ENCODE measurements at places on chromosomes 5 and 9.

DNA sequence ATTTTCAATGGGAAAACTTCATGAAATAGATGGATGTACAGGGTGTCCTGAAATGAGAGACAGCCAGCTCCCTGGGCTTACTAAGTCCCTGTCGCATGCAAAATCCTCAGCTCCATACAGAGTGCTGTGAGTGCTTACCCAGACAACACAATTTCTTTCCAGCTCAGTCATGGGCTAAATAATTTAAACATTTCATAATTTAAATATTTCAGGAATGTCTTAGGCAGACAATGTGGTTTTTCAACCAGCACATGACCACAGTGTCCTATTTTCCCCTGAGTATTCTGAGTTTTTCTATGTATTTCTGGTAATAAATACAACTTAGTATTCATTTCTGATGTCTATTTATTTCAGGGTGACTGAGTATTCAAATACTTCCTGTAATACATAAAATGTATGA lies 188.5 kb upstream of the SNX2 start:
- DNase-seq = no peak

GRCh38 chr5:168341178-168341577 lies 49.7 kb downstream of the WWC1 start:
- DNase-seq = no peak

DNA sequence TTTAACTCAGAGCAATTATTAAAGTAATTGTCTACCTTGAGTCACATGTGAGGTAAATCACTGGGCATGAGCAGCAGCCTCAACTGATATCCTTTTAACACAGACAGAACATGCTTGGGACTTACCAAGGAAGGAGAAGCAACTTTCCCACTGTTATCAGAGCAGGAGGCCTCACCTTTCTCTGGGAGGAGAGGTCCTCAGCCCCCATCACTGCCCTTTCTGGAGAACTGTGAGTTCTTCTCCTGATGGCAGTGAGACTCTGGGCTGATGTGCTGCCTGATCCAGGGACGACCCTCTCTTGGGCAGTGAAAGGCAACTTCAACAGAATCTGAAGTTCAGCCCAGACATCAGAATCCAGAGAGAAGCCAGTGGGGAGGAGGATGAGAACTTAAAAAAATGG lies 343.4 kb upstream of the IRX1 start:
- DNase-seq = no peak

GRCh38 chr5:157613385-157614245 lies 38.0 kb upstream of the ADAM19 start:
- no peak for DNase-seq

- no peak for DNase-seq
Observed at GRCh38 chr9:128495296-128495695, 9.2 kb upstream of the GLE1 start.

- no peak for DNase-seq
Observed at GRCh38 chr9:19416143-19416542, 7.3 kb downstream of the ACER2 start.

DNA sequence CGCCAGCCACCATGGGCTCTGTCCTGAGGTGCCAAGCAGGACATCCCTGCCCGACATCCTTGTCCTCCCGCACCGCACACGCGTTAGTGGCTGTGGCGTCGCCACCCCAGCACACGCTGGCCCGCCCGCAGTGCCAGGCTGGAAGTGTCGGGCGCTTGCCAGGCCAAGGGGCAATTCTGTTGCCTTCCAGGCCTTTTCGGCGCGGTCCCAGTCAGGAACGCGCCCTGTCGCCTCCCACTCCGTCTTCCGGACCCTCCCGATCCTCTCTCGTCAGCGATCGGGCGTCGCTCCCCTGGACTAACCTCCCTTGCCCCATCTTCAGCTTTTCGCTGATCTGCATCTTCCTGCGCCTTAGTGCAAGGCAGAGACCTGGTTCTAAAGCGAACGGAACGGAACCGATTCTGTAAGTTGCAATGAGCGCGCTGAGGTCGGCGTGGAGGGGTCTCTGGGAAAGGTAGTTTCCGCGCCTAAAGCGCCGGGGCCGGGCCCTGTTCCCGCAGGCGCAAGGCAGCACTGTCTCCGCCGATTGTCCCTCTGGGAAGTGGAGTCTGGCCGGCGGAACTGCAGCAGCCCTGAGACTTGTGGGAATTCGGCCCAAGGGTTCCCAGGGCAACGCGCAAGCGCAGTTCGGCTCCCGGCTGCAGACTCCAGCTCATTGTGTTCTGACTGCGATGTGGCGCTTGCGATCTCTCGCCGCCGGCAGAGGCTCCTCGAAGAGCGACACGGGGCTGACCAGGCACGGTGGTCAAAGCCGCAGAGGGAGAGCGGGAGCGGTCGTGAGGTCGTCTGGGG lies at the start of gene ZNF454:
TSS of gene ZNF454 (plus strand) at position 630 of the 792 bp plus-strand sequence. CDS start 1,594 bp downstream, outside the sequence.
- DNase-seq = no peak

- no peak for DNase-seq
Observed at GRCh38 chr5:1806974-1807373, 5.8 kb downstream of the NDUFS6 start.

DNA sequence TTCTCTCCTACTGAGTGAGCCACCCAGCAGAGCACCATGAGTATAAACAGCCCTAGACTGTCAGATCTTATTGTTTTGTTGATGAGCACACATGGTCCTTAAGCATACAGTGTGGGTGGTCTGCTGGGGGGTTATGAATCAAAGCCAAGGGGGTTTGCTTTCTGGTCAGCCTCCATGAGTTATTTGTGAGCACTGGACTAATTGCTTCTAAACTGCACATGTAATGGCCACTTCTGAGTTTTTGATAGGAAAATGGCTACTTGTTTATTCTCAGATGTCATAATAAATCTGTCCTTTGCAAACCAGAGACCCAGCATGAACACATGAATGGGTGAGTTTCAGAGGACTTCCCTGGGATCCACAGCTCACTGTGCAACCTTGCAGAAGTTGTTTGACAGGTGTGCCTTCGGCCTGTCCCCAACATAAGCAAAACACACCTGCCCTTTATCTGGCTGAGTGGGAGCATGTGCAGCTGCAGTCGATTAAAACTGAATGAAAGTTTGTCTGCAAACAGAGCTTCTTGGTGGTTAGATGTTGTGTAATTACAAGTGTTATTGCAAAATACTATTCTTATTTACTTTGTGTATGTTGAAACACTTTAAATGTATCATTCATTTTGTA lies 35.9 kb downstream of the MAMDC2 start:
- no peak for DNase-seq

DNA sequence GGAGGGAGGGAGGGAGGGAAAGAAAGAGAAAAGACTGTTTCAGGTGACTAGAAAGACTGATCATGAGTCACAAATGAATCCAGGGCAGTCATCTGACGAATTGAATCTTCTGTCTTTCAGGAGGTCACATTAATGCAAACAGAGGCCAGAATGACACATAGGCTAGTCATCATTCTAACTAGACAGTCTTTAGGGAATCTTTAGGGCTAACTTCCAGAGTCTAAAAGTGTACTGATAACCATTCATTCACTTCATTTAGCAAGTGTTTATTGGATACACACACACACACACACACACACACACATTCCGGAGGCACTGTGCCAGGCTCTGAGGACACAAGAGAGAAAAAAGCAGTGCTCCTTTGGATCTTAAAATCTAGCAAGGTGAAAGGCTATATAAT lies 156.7 kb downstream of the EBF1 start:
- DNase-seq = no peak

- DNase-seq = no peak
Observed at GRCh38 chr9:132609184-132609583, 26.8 kb downstream of the BARHL1 start.

- no peak for DNase-seq
Observed at GRCh38 chr9:33435821-33436277, 11.5 kb downstream of the AQP3 start.

DNA sequence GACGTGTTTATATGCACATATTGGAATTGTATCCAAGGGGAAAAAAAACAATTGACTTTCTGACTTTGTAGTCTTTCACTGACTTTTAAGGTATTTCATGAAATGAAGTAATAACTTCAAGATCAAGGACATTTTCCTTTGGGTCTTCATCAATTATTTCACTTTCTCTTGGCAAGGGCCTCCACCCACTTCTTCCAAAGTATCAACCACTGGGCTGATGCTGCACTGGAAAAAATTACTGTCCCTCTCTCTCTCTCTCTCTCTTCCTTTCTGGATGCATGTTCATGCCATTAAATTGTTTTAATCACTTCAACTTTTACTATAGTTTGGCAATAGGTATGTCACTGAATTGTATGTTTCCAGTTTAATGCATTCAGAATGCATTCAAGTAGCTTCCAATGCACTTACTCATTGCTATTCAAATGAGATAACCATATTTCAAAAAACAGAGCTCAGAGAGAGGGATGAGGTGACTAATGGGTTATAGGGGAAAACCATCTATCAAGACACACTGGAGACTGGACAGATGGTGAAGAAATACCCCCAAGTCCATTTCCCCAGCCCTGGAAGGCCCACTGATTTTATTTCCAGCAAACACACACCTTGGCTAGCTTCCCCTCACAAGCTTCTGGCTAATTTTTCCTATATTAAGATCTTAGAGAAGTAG lies 585.3 kb downstream of the EBF1 start:
- no peak for DNase-seq

- no peak for DNase-seq
Observed at GRCh38 chr9:71582347-71582746, 186.0 kb downstream of the CEMIP2 start.

DNA sequence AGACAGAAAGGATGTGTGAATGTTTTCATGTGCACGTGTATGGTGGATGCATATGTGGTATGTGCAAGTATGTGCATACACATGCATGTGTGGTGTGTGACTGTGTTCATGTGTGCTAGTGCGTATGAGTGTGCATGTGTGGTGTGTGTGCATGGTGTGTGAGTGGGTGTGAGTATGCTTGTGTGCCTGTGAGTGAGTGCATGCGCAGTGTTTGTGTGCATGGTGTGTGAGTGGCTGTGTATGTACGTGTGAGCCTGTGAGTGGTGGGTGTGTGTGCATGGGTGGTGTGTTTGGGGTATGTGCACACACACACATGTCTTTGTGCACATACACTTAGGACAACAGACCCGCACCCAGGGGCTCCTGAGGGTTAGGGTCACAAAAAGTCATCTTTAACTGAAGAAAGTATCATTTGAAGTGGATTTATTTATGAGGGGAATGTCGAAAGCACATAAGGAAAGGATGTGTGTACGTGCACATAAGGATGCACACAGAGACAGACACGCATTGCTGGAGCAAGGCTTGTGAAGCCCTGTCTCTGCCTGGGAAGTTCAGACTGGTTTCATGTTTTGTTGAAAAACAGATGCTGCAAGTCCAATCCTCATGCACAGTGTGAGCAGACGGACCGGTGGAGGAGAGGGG lies 237.0 kb downstream of the SYK start:
- DNase-seq = no peak

DNA sequence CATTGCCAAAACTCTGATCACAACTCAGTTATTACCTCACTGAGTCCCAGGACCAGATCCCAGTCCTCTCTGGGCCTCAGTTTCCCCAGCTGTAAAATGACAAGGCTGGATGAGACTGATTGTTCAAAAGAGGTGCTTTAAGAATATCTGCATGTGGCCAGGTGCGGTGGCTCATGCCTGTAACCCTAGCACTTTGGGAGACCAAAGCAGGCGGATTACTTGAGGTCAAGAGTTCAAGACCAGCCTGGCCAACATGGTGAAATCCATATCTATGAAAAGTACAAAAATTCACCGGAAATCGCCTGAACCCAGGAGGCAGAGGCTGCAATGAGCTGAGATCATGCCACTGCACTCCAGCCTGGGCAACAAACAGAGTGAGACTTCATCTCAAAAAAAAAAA lies 8.3 kb downstream of the ATOX1 start:
- no peak for DNase-seq

- no peak for DNase-seq
Observed at GRCh38 chr5:80962630-80963520, 2.7 kb downstream of the RASGRF2 start.

DNA sequence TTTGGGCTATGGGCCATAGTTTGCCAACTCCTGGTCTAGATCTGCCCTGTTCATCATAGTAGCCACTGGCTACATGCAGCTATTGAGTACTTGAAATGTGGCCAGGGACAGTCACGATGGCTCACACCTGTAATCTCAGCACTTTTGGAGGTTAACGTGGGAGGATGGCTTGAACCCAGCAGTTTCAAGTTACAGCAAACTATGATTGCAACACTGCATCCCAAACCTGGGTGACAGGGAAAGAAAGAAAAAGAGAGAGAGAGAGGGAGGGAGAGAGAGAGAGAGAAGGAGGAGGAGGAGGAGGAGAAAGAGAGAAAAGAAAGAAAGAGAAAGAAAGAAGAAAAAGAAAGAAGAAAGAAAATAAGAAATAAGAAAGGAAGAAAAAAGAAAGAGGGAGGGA lies 5.1 kb upstream of the GMCL2 start:
- no peak for DNase-seq
